ENCODE measurements at places on chromosomes 12 and 14. TPM values are rescaled to one million over a fixed set of nuclear protein-coding genes. Genes with fewer than 3 reads are reported as not detected.

Gene RDH11
- 77.8 TPM for total RNA-seq

Gene AQP5
- total RNA-seq = not detected

Gene KRT86
- total RNA-seq = 2.0 TPM

Gene SOCS2
- 26.7 TPM for total RNA-seq

Gene HPD
- 3.2 TPM for total RNA-seq

Gene CD69
- not detected for total RNA-seq

Gene RASSF3
- total RNA-seq = 10.8 TPM

Gene COX8C
- not detected for total RNA-seq

Gene CPNE6
- total RNA-seq = not detected

Gene GUCY2C
- total RNA-seq = 0.11 TPM

Gene CARMIL3
- 0.22 TPM for total RNA-seq

Gene SUPT16H
- 90.9 TPM for total RNA-seq

Gene CIT
- 32.6 TPM for total RNA-seq

Gene CPM
- total RNA-seq = 11.1 TPM

Gene CAPZA3
- total RNA-seq = not detected

Gene KLHDC1
- 4.6 TPM for total RNA-seq

Gene FOXN4
- not detected for total RNA-seq

Gene FSCB
- total RNA-seq = not detected

Gene LALBA
- not detected for total RNA-seq

Gene PSMD9
- 41.8 TPM for total RNA-seq

Gene SETD3
- 56.1 TPM for total RNA-seq

Gene RNF212B
- total RNA-seq = not detected

Gene TMEM229B
- 1.8 TPM for total RNA-seq

Gene BIN2
- total RNA-seq = not detected
